ENCODE measurements at places on chromosomes 1 and 21.

DNA sequence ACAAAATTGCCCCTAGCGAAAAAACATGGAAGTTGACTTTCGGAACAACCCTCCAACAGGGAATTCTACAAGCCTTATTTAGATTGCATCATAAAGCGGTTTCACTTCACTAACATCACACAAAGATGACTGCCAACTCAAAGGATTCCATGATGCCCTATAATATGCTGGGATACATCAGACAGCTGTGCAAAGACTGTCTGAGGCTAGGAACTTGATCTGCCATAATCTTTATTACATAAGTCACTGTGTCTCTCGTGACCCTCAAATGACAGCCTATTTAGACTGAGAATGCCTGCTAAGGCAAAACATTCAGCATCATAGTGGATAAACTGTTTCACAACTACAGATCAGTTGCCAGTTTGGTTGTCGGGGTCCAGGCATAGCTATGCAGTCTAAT lies 23.8 kb downstream of the FH start:
- H3K27ac ChIP-seq, result no peak overlapping the region
- no peak for DNase-seq
- H3K4me3 ChIP-seq, result no peak overlapping the region
- peaks cover 12% of the 10 kb centered on the region for H3K36me3 ChIP-seq
- H3K4me1 ChIP-seq, result no peaks in the 10 kb centered on the region
- no peaks in the 10 kb centered on the region for H3K27me3 ChIP-seq

DNA sequence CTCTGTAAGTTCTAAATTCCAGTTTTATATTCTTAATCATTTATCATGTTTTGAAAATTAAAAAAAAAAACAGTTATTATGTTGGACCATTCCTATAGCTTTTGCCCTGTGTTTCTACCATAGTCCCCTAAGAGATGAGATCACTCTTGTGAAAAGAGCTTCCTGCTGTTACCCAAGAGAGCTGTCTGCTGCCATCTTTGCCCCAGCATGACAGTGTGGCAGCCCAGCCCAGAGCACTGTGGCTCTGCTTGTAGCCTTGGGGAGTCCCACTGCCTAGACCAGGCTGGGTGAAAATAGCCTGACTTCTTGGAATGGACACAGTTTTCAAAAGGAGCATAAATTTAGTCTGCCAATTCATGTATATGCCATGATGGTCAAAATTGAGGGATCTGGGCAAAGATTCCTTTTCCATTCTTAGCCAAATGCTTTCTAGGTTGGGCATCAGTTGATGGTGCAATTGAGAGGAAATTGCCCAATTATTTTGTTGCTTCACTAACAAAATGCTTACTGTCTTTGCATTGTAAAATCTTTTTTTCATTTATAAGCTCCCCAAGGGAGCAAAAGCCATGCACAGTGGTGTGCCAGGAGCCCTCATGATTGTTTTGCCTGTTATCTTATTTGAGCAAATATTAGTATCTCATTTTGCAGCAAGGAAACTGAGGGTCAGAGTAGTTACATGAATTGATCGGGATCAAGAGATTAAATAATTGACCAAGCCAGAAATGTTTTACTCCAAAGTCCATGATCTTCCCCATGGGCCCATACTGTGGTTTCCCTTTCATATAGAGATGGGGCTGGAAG lies 72.8 kb downstream of the ETS2 start:
- H3K27ac ChIP-seq, result no peak overlapping the region
- no peak for DNase-seq
- H3K27me3 ChIP-seq, result no peaks in the 10 kb centered on the region
- no peak overlapping the region for H3K4me3 ChIP-seq

DNA sequence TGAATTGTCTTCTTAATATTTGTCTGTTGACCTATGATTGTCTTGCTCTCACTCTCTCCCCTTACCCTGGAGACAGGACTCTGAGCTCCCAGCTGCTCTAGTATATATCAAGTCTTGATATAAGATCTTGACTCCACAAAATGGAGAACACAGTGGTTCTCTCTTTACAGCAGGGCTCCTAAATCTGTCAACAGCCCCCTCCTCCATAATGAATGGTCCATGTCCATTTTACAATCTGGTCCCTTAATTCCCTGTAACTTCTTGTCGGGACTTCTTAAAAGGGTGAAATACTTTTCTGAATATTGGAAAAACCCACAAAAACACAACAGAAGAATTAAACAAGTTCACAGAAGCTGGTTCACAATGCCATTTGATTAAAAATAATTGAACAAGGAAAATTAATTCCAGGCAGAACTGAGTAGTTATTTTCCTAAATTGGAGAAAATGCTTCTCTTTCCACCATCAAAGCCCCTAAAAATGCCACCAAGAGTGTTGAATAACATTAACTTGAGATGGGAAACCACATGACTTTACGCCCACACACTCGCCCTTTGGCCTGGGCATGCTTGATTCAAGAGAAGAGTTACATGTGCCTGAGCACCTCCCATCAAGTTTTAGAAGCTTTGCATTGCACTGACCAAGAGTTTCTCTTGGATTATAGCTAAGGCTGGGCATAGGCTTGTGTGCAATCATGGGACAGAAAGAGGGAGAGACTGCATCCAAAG lies 109.8 kb downstream of the TOMM20 start:
- peaks cover 31% of the 10 kb centered on the region for H3K4me1 ChIP-seq
- H3K36me3 ChIP-seq, result no peaks in the 10 kb centered on the region
- H3K27me3 ChIP-seq, result no peaks in the 10 kb centered on the region
- H3K4me3 ChIP-seq, result no peak overlapping the region

DNA sequence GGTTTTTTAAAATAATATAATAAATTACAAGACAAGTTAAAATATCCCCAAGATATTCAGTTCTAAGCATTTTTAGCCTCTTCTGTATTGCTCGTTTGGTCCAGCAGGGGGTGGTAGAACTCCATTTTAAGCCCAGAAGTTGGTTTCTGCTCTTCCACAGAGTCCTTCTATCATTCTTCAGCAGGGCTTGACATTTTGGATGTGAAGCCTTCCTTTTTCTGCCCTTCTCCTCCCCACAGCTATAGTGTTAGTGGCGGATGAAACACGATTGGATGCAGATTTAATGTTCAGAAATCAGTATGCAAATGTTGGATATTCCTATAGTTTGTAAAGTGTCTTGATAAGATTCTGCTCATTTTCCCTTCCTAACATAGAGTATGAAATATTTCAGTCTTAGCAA lies 1.4 kb downstream of the NCAM2 start:
- no peaks in the 10 kb centered on the region for H3K36me3 ChIP-seq
- no peak overlapping the region for H3K4me3 ChIP-seq
- H3K27ac ChIP-seq, result no peak overlapping the region
- DNase-seq, result no peak
- no peaks in the 10 kb centered on the region for H3K4me1 ChIP-seq
- no peaks in the 10 kb centered on the region for H3K27me3 ChIP-seq

GRCh38 chr1:162376691-162377090 lies at the start of gene SPATA46:
SPATA46 (minus strand) TSS chr1:162376854; CDS start chr1:162376790, 64 bp downstream.
- H3K27ac ChIP-seq, result no peak within 1 kb of the TSS
- DNase-seq, result no peak
- H3K36me3 ChIP-seq, result no peaks in the 10 kb centered on the region
- no peak within 1 kb of the TSS for H3K4me3 ChIP-seq
- H3K4me1 ChIP-seq, result no peaks in the 10 kb centered on the region
- no peaks in the 10 kb centered on the region for H3K27me3 ChIP-seq

DNA sequence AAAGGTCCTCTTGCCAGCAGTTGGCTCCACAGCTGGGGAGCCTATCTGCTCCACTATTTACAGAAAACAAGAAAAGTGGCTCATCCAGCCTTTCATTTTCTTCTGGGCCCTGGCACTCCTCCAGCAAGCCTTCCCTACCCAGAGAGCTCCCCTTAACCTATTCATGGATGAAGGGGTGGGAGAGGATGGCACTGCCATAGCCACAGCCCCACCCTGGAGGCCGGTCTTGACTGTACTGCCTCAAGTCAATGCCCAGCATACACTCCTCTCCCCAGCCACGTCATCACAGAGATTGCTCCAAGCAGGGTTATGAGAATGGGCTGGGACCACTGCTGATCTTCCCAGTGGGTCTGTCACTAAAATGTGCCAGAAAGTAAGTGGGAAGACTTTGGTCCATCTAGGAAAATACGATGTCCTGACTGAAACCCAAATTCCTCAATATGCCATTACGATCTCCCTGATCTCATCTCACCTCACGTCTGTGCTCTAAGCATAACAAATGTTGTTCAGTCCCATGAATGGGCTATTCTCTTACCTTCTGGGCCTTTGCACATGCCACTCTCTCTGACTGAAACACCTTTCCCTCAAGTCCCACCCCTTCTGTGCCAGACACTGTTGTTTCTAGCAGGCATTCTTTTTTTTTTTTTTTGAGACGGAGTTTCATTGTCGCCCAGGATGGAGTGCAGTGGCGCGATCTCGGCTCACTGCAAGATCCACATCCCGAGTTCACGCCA lies 21.4 kb upstream of the PTAFR start:
- peaks cover 10% of the 10 kb centered on the region for H3K36me3 ChIP-seq
- no peak for DNase-seq
- H3K27me3 ChIP-seq, result no peaks in the 10 kb centered on the region
- H3K27ac ChIP-seq, result no peak overlapping the region

GRCh38 chr1:107653765-107654164 lies 311.2 kb downstream of the VAV3 start:
- DNase-seq, result no peak
- no peak overlapping the region for H3K27ac ChIP-seq
- no peak overlapping the region for H3K4me3 ChIP-seq

GRCh38 chr1:54272772-54273091 lies 72.8 kb downstream of the MRPL37 start:
- H3K27ac ChIP-seq, result no peak overlapping the region
- H3K36me3 ChIP-seq, result no peaks in the 10 kb centered on the region
- no peaks in the 10 kb centered on the region for H3K27me3 ChIP-seq
- no peak for DNase-seq

GRCh38 chr21:41360072-41360821 lies 1.6 kb upstream of the MX2 start:
- no peaks in the 10 kb centered on the region for H3K36me3 ChIP-seq
- H3K4me1 ChIP-seq, result no peaks in the 10 kb centered on the region
- H3K27ac ChIP-seq, result no peak overlapping the region
- H3K4me3 ChIP-seq, result no peak overlapping the region
- DNase-seq, result no peak
- H3K27me3 ChIP-seq, result no peaks in the 10 kb centered on the region

DNA sequence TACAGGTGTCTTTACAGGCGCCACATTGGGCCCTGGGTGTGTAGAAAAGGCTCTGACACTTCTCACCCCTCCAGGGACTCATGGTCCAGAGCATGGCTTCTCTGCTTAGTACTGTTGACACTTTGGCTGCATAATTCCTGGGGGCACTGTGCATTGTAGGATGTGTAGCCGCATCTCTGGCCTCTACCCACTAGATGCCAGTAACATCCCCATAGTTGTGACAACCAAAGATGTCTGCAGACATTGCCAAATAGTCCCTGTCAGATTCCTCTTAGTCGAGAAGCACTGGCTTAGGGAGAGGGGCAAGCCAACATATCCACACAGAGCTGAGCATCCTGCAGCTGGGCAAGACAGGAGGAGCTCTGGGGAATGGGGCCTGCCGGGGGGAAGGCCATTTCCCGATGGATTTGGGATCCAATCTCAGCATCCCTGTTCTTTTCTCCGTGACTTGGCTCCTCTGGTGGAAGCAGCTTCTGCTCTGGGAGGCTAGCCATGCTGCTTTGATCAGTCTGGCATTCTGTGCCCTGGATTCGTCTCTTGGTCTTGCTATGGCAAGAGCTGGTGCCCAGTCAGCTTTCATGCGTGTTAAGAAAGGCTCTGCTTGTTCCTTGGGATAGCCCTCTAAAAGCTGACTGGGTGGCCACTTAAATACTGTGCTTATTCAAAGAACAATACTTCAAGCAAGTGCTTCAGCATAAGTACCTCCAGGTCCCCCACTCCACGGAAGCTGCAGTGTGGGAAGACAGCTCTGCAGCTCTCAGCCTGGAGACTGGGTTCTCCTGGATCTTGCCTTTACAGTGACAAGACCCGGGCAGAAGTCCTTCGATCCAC lies 38.3 kb upstream of the SCMH1 start:
- no peaks in the 10 kb centered on the region for H3K36me3 ChIP-seq
- H3K27ac ChIP-seq, result no peak overlapping the region
- no peak overlapping the region for H3K4me3 ChIP-seq
- H3K27me3 ChIP-seq, result peaks cover 8% of the 10 kb centered on the region
- no peaks in the 10 kb centered on the region for H3K4me1 ChIP-seq

DNA sequence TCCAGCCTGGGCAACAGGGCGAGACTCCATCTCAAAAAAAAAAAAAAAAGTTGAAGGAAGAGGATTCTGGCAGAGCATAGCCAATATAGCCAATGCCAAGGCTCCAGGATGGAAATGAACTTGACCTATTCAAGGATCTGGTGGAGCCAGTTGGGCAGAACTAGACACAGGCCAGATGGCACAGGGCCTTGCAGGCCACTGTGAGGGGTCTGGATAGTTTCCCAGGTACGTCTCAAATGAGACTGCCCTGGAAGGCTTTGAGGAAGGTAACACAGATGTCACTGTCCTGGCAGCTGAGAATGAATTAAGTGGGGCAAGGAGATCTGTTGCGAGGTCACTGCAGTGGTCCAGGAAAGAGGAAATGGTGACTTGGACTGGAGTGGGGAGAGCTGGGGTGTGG lies 12.0 kb upstream of the ARHGEF19 start:
- H3K27ac ChIP-seq, result no peak overlapping the region
- no peaks in the 10 kb centered on the region for H3K36me3 ChIP-seq
- H3K4me1 ChIP-seq, result no peaks in the 10 kb centered on the region
- no peak overlapping the region for H3K4me3 ChIP-seq

All from Panc1 (cell line).